Stimulated activated CD4-positive, alpha-beta T cell treated with anti-CD3 and anti-CD28 coated beads, Interleukin-12 subunit alpha, Interleukin-12 subunit beta, amount 100 ng/mL, for 48 hours (primary cell): ENCODE measurements at places on chromosomes 3 and 15.

GRCh38 chr3:177294221-177294620 is 96.9 kb upstream of the TBL1XR1 start:
- DNase-seq, result no peak

DNA sequence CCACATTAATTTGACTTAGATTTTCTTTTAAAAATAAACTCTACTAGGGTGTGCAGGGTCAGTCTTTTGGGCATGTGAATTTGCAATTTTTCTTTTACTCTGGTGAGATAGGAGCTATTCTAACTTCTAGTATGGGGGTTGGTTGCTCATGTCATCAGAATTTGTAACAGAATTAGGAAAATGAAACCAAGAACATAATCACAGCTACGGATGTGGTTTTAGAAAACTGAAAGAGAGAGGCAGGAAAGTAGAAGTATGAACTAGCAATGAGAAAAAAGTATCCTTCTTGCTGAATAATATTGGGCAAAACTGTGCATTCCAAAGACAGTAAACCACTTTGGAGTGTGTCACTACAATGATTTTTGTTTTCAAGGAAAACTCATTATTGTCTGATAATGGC is 43.3 kb downstream of the ADPGK start:
- no peak for DNase-seq

DNA sequence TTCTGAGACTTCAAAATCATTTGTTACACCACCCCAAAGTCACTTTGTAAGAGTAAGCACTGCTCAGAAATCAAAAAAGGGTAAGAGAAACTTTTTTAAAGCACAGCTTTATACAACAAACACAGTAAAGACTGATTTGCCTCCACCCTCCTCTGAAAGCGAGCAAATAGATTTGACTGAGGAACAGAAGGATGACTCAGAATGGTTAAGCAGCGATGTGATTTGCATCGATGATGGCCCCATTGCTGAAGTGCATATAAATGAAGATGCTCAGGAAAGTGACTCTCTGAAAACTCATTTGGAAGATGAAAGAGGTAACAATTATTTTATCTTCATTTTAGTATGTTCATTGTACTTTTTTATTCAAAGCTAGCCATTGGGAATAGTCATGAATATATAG is 32.6 kb downstream of the BLM start:
- DNase-seq, result no peak

DNA sequence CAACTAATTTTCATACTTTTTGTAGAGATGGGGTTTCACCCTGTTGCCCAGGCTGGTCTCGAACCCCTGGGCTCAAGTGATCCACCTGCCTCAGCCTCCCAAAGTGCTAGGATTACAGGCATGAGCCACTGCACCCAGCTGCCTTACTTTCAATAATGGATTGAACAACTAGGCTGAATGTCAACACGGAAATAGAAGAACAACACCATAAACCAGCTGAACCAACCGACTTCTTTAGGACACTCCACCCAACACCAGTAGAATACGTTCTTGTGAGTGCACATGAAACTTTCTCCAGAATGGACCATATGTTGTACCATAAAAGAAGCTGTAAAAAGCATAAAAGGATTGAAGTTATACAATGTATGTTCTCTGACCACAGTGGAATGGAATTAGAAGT is 42.9 kb downstream of the GXYLT2 start:
- DNase-seq, result no peak

DNA sequence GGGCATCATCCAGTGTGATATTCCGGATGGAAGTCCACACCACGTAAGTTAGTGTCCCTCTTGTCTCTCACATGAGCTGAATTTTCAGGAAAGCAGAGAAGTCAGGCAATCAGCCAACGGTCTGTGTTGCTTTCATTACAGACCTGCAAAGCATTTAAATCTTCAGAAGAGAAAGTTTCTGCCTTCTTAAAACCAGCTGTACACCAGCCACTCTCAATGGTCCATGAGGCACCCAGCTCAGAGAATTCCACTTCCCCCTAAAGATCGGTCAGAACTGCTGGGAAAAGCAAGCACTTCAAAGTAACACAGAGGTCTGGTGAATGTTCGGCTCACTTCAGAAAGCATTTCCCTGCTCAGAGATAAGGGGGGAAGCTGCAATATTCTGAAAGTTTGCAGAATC is 903.7 kb downstream of the EPHA3 start:
- no peak for DNase-seq

DNA sequence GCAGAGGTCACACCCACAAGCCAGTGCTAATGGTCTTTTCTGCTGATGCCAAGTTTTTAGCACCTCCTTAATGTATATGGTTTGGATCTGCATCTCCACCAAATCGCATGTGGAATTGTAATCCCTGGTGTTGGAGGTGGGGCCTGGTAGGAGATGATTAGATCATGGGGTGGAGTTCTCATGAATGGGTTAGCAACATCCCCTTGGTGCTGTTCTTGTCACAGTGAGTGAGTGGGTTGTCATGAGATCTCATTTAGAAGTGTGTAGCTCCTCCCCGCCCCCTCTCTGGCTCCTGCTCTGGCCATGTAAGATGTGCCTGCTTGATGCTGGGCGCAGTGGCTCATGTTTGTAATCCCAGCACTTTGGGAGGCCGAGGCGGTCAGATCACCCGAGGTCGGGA is 37.3 kb upstream of the KLHL6 start:
- no peak for DNase-seq

DNA sequence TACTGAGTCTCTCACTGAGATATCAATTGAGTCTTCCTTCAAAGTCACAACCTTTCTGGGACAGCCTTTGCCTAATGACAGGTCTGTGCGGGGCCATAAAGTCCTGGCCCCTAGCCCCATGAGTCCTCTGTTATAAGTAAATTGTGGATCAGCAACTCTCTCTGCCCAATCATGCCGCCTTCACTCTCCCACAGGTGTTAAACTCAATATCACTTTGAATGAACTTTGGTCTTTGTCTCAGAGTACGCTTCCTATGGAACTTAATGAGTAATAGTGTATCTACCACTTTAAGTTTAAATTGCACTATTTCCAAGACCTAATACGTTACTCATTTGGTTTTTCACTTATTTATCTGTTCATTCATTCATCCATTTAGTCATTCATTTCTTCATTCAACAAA is 826.4 kb downstream of the TUSC7 start:
- no peak for DNase-seq

DNA sequence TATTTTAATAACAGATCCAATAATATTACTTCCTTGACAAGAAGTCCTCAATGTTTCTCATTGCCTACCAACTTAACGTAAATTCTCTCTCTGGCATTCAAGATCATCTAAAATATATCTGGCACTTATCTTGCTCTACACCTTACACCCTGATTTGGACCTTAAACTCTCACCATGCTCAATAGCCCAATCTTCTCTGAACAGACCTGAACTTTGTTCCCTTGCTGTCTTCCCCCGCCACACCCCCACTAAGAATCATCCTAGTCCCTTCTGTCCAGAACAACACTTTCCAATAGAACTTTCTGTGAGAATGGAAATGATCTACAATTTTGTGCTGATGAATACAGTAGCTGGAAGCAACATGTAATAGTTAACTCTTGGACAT is 44.9 kb downstream of the P2RY1 start:
- DNase-seq, result no peak

DNA sequence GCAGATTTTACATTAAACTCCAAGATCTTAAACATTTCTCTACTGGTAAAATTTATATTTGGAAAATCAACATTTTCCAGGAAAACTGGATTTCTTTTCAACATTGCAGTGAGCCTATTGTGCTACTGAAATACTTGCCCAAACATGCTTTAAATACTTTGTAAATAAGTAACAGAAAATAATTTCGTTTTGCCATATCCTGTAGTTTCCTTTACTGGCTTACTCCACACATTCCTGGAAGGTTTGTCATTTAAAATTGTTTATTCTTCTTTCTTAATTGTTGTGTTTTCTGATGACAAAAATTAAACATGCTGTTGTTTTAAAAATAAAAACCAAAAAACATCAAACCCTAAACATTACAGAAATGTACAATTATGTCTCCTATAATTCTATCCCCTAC is 22.0 kb downstream of the ACAD11 start:
- no peak for DNase-seq

DNA sequence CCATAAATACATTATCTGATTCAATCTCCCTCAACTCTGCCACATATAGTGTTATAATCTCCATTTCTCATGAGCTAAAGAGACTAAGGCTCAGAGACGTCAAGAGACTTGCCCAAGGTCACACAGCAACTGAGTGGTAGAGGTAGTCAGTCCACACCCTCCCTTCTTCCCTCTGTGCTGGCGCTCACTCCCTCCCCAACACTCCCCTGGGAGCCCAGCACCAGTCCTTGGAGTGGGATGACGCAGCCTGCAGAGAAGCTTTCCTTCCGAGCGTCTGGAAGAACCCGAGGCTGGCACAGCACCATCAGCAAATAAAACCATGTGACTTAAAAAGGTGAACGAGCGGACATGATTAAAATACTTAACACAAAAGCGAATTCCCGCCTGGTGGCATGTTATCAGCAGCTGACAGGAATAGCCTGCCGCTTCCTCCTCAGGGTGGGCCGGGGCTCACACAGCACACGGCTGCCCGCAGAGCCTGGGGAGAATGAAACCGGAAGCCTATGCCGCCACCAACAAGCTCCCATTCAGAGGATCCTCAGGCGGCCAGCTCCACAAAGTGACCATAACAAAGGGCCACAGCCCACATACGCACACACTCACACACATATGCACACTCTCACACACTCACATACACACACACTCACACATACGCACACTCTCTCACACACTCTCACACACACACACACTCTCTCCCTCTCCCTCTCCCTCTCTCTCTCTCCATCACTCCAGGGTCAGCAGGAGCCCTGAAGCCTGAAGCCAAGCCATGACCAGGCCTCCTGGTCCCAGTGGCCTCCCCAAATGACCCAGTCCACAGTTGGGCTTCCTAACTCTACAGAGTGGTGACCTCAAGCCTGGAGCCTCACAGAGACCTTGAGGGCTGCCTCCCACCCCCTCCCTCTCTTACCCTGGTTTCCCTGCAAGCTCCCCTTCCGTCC is 120.5 kb downstream of the XXYLT1 start:
- DNase-seq, result no peak

- peak; percentile 23 for DNase-seq
These were observed 109.9 kb downstream of the IQSEC1 start for GRCh38 chr3:12963231-12963896.

DNA sequence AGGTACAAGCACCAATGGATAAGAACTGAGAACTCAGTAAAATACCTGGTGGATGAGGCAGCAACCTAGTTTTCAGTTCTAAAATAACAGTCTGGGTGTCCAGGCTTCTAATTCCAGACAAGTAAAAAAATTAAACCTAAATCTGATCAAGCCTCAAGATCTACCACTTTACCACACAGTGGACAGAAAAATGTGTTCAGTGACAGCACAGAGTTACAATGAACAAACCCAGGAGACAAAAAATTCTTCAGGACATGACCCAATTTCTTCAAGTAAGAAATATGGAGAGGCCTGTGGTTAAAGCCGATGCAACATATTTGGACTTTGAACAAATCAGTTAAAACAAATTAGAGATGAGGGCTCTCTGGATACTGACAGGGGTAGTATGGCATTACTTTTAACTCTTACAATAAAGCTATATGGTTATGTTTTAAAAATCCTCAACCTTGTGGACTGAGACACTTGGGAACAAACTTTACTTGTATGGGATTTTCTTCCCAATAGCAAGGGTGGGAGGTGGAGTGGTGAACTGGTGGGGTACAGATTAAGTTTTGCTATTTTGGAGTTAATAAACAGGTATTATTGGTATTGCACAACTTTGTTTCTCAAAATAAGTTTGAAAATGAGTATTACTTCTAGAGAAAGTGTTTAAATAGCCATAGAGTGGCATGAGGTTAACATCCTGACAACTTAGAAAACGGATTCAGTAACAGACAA is 14.2 kb downstream of the CCNL1 start:
- DNase-seq, result no peak

DNA sequence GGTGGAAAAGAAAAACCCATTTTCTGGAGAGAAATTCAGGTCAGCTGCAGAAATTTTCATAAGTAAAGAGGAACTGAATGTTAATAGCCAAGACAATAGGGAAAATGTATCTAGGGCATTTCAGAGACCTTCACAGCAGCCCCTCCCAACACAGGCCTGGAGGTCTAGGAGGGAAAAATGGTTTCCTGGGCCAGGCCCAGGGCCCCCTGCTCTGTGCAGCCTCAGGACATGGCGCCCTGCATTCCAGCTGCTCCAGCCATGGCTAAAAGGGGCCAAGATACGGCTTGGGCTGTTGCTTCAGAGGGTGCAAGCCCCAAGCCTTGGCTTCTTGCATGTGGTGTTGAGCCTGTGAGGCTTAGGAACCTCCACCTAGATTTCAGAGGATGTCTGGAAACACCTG is 92.2 kb downstream of the C3orf70 start:
- DNase-seq, result no peak

DNA sequence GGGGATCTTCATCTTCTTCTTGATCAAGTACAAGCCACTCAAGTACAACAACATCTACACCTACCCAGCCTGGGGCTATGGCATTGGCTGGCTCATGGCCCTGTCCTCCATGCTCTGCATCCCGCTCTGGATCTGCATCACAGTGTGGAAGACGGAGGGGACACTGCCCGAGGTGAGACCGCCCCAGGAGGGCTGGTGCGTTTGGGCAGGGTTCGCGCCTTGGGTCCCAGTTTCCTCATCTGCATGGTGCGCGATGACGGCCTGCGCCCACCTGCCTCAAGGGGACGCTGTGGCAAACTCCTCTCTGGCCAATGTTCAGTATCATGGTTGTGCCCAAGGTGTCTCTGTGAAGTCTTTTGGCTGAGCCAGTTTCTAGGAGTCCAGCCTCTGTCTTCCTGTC is 57.5 kb upstream of the SLC6A1 start:
- no peak for DNase-seq

DNA sequence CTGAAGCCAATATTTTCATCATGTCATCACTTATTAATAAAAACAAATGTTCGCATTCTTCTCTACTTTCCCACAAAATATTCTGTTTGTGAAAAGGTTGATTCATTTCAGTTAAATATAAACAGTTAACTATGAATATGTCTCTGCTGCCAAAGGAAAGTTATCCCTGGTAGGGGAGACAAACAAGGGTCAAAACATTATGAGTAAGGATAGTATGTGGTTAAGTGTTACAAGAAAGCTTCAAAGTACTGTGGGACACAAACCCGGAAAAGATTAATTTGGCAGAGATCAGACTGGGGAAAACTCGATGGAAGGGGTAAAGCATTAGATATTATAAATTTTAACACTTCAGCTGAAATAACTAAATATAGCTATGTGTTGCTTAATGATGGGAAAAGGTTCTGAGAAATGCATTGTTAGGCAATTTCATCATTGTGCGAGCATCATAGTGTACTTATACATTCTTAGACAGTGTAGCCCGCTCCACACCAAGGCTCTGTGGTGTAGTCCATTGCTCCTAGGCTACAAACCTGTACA is 436.5 kb upstream of the TBL1XR1 start:
- no peak for DNase-seq
